Fibroblast of skin of abdomen (primary cell): ENCODE measurements at places on chromosomes 3 and 15.

DNA sequence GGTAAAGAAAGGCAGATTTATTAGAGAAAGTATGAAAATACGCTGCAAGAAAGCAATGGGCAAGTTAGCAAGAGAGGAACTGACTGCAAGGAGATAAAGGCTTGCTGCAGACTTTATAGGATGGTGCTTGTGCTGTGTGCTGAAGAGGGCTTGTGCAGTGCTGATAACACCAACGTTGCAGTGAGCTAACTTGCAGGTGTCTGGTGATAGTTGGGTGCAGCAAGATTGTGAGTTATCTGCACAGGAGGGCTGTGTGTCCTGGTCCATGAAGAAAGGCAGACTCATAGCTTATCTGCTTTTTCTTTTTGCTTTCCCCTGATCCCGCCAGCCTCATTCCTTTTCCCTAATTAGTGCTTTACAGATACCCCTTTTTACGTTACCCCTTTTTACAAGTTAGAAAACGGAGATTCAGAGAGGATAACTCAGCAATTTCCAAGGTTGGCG is 58.0 kb upstream of the ZNF148 start:
- no peak for DNase-seq

DNA sequence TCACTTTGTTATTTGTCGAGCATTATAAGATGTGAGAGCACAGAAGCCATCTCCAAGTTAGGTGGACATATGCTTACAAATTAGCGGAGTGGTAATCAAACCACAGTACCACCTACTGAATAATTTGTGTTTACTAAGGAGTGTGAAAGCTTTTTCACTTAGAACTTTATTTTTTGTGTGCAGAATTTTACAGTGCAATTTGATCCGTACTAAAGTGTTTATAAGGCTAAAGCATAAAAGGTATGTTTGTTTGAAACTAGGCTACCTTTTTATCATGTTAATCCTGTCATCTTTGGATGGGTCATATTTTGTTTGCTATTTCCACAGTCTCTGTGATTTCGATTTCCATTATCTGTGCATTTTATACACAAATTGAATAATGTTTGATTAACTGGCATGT is 37.5 kb downstream of the MAP2K5 start:
- no peak for DNase-seq

DNA sequence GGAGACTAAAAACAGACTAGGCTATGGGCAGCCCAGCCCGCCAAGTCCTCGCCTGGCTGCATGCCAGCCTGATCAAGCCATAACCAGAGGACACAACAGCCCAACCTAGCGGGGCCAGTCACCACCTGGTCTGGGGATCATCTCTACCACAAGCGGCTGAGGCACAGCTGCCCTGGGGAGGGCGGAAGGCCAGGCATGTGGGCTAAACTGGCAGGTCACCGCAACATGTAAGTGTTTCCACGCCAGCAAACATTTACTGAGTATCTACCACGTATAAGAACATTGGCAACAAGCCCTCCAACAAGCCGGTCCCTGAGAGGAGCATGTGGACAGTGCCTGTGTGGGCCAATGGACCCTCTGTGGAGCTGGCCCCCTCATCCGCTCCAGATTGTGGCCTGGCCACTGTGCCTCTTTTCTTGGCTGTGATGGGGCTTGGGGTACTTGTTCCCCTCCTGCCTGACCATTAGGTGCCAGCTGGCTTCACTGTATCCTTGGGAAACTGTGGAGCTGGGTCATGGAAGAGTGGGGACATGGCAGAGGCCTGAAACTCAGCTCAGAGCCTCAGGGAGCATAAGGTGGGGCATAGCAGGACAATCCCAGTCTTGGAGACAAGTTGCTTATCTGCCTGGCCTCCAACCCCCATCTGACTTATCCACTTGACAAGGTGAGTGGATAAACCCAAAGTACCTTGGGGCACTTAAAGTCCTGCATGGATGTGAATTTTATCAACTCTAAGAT is 9.0 kb downstream of the UBXN7 start:
- no peak for DNase-seq

GRCh38 chr15:100721758-100722550 is 119.6 kb downstream of the ASB7 start:
- peak; percentile 97 for DNase-seq

GRCh38 chr3:58586776-58587192 is 9.6 kb upstream of the FAM107A start:
- no peak for DNase-seq

- peak; percentile 51 for DNase-seq
These were observed 7.9 kb downstream of the KIF7 start for GRCh38 chr15:89647191-89647851.

DNA sequence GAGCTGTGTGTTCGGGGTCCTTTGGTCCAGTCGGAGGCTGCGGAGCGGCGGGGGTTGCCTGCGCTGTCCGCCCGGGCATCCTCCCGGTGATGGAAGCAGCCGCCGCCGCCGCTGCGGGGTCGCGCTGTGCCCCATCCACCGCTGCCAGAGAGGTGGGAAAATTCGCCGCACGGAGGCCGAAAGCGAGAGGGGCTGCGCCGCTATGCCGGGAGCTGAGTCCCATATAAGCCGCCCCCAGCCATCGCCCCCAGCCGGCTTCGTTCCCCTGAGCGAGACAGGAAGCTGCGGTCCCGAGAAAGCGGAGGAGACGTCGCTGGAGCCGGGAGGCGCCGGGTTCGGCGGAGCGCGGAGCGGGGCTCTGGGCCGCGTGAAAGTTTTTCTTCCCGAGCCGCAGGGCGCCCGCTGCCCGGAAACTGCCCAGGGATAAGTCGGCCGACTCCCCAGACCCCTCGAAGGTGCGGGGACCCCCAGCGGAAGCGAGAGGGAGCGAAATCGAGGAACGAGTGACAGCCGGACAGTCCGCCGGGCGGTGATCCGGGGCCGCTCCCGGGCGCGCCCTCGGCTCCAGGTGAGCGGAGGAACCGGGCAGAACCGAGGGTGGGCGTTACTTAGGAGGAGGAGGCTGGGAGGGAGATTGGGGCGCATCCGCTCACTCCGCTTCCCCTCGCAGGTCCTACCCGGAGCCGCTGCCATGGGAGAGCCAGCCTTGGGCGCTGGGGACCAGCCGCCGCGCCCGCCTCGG is 574 bp downstream of the CHST2 start:
- DNase-seq = peak; percentile 24

- peak; percentile 85 for DNase-seq
These were observed 39.7 kb upstream of the PYGO1 start for GRCh38 chr15:55627730-55628368.
